ENCODE measurements at places on chromosomes 1 and 21.

DNA sequence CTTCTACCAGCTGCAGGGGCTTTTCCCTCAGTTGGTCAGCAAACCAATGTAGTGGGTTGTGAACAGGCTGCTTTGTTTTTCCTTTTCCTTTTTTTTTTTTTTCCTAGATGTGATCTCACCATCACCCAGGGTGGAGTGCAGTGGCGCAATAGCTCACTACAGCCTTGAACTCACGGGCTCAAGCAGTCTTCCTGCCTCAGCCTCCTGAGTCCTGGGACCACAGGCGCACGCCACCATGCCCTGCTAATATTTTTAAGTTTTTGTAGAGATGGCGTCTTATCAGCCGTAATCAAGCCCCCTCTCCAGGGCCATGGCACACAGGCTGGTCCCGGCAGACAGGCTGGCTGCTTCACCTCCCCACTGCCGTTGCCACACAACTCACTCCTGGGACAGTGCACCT, 3.4 kb upstream of the TRIM11 start:
- DNase-seq = no peak

DNA sequence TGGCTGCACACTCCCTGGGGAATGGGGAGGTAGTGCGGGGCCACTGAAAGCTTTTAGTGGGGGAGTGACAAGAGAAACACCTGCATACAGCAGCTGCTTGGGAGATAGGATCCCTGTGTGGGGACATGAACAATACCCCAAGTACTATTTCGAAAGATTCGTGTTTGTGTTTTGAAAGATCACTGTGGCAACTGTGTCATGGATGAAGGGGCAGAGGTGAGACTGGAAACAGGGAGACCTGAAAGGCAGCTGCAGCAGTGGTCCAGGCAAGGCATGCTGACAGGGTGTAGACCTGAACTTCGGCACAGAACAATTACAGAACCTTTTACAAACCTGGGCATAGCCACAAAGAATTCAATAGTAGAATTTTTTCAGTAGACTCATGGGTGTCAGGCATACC, 32.9 kb downstream of the TENT5C start:
- DNase-seq = no peak

DNA sequence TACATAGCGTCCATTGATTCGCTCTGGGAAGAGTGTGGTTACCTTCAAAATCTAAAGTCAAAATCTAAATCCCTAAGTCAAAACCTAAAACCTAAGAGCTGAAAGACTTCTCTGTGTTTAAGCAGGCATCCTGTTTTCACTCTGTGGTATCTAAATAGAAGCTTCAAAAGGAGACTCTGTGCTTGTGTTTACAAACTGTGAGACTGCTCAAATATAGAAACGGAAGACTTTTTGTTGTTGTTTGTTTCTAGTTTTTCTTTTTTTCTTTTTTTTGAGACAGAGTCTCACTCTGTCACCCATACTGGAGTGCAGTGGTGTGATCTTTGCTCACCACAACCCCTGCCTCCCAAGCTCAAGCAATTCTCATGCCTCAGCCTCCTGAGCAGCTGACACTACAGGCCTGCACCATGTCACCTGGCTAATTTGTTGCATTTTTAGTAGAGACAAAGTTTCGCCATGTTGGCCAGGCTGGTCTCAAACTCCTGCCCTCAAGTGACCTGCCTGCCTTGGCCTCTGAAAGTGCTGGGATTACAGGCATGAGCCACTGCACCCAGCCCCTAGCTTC, 425.9 kb downstream of the SMYD3 start:
- no peak for DNase-seq

DNA sequence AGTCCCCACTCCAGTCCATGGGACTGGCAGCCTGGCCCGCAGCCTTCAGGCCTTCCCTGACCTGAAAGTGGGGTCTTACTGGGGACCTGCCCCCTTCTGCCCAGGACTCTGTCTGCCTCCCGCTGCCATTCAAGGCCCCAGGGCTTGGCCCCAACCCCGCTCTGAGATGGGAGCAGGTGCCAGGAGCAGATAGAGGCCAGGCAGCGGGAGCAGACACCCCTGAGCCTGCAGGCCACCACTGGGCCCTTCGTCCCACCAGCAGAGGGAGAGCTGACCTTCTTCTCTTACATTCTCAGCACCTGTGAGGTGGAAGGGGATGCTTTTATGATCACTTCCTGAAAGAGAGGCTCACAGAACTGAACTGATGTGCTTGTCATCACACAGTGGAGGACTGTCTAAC, 62.2 kb upstream of the TINAGL1 start:
- no peak for DNase-seq

GRCh38 chr1:201468501-201468843, 516 bp downstream of the PHLDA3 start:
- DNase-seq = no peak

DNA sequence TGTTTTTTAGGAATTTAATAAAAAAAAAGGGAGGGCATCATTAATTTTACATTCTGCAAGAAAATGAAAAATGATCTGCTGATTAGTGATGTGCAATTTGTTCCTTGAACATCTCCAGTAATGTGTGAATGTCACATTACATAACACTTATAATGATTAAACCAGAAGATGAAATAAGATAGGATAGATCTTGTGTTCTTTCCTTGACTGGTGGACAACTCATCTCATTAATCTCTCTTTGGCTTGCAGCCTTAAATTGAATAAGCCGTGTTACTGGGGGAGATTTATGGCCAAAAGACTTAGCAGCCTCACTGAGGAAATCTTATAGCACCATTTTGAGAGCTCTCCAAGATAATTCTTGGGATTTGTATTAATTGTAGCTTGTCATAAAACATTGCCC, 217.2 kb downstream of the ST6GALNAC3 start:
- no peak for DNase-seq

- DNase-seq = no peak
Measured at GRCh38 chr1:185819798-185820197, 85.6 kb downstream of the HMCN1 start.

DNA sequence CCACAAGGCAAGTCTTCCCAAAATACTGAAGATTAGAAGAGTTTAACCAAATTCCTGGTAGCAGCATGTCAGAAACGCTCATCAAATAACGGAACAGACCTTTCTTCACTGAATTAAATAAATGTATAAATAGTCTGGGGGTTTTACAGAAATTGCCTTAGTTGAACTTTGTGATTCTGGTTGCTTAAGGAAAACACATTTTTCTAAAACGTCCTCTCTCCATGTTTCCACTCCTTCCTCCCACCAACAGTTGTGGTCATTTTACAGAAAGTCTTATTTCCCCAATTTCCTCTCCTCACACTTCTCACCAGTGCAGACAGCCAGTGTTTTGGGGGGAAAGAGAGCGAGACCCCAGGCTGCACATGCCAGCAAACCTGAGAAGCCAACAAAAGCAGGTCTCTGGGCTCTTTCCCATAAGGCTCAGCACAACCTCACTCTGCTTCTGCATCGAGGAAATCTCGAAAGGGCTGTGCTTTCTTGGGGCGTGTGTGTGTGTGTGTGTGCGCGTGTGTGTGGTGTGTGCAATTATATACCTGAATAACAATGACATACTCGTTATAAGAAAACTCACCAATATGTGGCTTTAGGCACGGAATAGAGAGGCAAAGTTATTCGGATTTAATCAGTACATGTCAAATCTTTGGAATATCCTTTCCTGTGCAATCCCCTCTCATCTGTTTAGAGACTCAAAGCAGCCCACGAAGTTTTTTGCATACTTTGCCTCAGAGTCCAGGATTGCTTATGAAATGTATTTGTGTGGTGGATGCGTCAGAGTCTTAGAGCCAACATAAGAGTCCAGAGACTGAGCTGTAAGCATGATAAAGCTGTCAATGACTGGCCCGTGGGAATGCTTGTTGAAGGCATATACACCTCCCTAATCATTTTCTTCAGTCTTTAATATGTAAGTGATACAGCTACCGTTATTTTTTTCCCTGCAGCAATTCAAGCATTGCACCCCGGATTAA, 2.0 kb downstream of the KCNJ15 start:
- DNase-seq = peak; percentile 17

DNA sequence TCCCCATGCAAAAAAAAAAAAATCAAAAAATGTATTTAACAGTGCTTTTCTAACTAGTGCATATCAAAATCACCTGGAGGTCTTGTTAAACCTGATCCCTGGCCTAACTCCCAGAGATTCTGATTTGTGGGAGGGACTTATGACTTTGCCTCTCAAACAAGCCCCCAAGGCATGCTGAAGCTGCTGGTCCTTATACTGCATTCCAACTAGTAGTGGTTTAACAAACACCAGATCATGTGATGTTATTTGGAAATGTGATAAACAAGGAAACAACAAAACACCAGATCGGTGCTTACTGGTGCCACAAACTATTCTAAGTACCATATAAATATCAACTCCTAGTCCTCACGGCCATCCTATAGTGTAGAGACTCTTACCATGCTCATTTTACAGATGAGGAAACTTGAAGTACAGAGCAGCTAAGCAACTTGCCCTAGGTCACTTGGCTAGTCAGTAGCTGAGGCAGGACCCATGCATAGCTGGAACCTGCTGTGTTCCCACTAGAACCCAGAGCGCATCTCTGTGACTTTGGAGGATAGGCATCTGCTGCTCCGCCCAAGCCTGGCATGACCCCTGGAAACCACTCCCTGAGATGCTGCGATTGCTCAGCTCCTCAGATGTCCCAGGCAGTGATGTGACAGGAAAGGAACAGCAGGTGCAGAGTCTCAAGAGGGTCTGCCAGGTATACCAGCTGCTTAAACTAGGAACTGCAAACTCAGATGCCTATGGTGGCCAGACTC, 38.1 kb downstream of the SOX13 start:
- peak; percentile 23 for DNase-seq

GRCh38 chr1:115308969-115309368, 29.1 kb downstream of the NGF start:
- no peak for DNase-seq

- DNase-seq = no peak
Measured at GRCh38 chr1:10674700-10675609, 121.5 kb downstream of the CASZ1 start.

- no peak for DNase-seq
Measured at GRCh38 chr1:116288201-116288598, 84.8 kb upstream of the ATP1A1 start.

DNA sequence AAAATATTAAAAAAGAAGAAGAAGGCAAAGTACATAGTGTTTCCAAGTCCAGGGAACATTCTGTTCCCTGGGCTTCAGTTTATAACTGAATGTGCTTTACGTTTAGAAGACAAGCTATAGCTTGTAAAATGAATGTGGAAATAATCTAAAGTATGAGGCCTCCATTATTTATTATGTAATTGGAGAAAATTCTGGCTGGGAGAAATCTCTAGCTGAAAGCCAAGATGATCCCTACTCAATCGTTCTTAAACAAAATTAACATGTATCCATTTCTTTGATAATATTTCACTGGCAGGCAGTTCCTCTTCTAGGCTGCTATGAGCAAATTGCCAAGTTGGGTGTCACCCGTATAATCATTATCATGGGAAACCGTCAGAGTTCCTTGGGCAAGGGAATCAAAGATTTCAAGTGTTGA, 52.2 kb upstream of the ETS2 start:
- DNase-seq = no peak

DNA sequence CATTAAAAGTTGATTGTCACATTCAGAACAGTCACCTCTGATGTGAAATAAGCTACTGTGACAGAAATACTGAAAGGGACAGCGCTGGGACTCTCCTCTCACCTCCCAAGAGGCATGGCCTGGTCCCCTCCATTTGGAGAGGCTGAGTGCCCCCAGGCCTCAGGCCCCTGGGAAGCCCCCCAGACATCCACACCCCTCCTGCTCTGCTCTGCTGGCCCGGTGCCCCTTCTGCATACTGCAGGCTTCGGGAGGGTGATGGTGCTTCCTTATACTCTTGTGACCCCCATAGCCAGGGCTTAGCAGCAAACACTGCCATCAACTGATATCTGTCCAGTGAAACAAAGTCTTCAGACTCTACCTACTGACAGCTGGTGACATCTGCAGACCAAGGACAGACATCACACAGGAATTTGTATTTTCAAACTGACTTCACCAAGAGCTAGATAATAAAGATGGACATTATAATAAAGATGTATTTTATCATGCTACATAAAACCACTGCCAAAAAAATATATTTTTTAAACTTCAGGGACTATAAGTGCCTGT, 36.9 kb downstream of the C2CD2 start:
- no peak for DNase-seq

DNA sequence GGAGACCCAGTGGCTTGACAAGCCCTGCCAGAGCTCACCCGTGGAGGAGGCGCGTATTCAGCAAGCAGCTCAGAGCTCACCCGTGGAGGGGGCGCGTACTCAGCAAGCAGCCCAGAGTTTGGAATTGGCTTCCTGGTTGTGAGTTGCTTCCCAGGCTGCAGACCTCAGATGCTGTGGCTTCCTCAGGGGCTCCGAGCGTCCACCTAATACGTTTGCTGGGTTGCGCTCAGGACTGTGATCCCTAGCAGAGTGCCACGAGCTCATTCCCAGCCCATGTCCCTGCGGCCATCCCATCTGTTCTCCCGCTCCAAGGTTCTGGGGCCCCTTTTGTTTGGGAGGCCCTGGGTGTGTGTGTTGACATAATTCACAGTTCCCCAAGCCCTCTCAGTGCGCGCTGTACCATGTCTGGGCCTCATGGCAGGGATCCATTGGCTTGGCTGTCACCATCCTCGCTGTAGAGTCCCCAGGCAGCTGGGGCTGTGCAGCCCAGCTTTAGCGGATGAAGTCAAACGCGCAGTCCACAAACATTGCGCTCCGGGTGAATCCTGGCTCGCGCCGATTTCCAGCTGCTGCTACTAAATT, 3.6 kb downstream of the AJAP1 start:
- no peak for DNase-seq

- DNase-seq = no peak
Measured at GRCh38 chr1:26786437-26787380, 1.0 kb upstream of the PIGV start.

- no peak for DNase-seq
Measured at GRCh38 chr1:181097242-181097641, 8.7 kb downstream of the IER5 start.

DNA sequence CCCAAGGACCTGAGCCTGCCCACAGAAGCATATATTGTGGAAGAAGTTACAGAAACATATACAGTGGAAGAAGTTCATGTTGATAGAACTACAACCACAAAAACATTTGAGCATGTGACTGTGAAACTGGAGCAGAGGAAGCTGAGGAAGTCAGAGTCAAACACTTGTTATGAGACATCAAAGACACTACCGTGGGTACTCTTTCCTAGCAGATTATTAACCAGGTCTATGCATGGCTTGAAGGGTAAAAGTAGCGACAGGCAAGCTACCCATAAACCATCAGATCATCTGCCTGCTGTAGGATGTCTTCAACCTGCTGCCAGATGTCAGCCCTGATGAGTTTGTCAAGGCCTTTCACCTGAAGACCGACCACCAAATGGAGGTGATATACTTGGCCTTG, 35.8 kb downstream of the IVNS1ABP start:
- no peak for DNase-seq

- peak; percentile 97 for DNase-seq
Measured at GRCh38 chr1:43522776-43523480, 7.8 kb upstream of the PTPRF start.

GRCh38 chr1:226823643-226824042, 46.8 kb upstream of the PSEN2 start:
- DNase-seq = no peak

- no peak for DNase-seq
Measured at GRCh38 chr1:191222206-191222605, 744.5 kb upstream of the BRINP3 start.

DNA sequence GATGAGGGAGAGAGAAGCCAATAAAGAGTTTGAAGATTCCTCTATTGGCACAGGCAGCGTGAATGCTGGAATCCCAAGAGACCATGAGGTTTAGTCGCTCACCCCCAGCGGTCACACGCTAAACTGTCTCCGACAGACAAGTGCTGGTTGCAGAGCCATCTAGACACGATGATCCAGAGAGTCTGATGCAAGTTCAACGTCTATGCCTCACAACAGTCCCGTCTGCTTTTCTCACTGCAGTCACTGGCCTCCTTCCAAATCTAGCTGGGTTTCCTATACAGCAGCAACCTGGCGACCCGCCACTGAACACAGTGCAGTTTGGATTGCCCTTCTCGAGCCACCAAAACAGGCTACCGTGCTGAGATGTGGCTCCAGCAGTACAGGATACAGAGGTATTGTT, 98.6 kb upstream of the KRTAP19-8 start:
- DNase-seq = no peak

Measured in A549 (cell line).